ENCODE measurements at places on chromosomes 16 and 17.

DNA sequence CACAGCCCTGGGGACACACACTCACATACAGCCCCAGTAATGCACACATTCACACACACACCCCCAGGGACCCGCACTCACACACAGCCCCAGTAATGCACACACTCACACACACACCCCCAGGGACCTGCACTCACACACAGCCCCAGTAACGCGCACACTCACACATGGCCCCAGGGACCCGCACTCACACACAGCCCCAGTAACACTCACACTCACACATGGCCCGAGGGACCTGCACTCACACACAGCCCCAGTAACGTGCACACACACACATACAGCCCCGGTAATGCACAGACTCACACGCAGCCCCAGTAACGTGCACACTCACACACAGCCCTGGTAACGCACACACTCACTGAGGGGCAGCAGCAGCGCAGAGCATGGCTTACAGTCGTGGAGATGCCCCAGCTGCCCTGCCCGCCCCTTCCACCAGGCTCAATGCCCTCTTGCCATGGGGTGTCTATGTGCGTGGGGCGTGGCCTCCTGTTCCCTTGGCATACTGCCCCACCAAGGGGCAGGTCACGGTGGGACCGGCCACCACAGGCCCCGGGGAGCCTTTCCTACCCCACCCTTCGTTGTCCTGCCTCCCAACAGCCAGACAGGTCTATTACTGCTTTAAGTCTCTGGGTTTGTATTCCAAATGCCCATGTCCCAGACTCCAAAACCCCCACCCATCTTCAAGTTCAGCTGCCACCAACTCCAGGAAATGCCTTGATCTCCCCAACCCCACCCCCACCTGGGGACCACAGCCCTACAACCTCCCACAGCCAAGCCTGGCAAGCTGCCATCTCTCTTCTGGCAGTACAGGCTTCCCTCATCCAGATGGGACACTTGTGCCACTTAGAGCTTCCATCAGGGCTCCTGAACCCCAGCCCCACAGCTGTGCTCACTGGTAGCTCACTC, 2.7 kb downstream of the CCDC102A start:
- no peak for DNase-seq

DNA sequence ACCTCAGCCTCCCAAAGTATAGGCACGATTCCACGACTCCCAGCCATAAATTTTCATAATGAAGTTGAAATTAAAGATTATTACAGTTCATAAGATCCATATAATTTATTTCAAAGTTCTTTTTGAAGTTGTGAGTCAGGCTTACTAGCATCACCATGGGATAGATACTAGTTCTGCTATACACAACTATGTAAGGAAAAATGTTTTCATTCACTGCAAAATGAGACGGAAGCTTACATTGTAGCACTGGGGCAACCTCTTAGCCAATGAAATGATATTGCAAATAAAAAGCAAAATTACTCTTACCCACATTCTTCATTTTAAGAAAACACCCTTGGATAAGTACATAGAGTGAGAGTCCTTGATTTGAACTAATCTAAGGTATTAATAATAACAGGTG, 18.8 kb upstream of the MARCHF10 start:
- DNase-seq: no peak

DNA sequence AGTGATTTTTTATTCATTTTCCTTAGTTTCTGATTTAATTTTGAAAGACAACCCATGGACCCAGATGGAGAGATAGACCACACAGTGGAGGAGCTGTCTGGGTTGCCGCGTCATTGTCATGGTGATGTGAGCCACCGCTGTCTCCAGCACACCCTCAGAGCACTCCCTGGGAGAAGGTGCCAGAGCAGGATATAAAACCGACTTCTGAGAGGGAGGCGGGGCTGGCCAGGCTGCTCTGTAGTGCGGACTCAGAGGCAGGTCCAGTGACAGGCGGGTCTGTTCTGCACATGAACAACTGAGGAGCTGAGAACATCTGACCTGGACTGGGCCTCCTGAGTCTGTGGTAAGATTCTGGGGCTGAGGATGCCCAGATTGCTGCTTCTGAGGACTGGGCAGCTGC, 216.3 kb upstream of the NLRP1 start:
- no peak for DNase-seq

DNA sequence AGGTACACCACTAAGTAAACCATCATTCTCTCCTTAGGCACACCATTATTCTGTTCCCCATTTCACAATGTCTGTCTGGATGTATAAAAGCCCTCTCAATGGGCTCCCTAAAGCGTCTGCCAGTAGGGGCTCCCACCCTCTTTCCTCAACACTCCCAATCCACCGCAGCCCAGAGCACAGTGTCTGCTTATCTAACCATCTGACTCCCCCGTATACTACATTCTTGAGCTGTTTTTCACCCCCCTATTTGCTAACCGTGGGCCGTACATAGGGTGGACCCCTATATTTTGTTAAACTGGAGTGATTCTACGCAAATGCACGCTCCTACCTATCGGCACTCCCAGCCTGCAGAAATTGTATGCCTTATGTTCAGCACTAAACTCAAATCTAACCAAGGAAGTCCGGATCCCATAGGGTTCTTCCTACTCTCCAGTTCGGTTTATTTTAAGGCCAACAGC, 685 bp upstream of the PSMD3 start:
- DNase-seq: peak; percentile 41

- peak; percentile 56 for DNase-seq
Measured at GRCh38 chr17:16491703-16492612, at the start of gene LRRC75A. TSS of gene LRRC75A (minus strand) at chr17:16492193. CDS start at chr17:16491990, 203 bp downstream.

GRCh38 chr17:16872351-16873173, 99.4 kb downstream of the TNFRSF13B start:
- DNase-seq: no peak

DNA sequence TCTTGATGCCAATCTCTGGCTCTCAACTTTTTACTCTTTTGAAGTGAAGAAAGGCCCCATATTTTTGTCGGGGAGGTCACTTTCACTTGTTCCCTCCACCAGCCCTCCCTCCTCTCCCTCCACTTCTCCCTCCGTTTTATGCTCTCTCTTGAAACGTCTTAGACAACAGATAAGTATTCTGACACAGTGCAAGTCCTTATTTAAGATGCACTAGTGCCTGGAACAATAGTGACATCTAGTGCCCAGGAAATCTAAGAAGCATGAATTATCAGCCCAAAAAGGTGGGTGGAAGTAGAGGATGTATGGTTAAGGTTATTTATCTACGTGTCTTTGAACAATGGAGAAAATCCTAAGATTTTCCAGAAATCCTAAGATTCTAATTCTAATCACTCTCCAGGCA, 17.9 kb downstream of the PSME3IP1 start:
- DNase-seq: peak; percentile 11

- peak; percentile 44 for DNase-seq
Measured at GRCh38 chr17:2179615-2180295, 123.8 kb downstream of the SMG6 start.

DNA sequence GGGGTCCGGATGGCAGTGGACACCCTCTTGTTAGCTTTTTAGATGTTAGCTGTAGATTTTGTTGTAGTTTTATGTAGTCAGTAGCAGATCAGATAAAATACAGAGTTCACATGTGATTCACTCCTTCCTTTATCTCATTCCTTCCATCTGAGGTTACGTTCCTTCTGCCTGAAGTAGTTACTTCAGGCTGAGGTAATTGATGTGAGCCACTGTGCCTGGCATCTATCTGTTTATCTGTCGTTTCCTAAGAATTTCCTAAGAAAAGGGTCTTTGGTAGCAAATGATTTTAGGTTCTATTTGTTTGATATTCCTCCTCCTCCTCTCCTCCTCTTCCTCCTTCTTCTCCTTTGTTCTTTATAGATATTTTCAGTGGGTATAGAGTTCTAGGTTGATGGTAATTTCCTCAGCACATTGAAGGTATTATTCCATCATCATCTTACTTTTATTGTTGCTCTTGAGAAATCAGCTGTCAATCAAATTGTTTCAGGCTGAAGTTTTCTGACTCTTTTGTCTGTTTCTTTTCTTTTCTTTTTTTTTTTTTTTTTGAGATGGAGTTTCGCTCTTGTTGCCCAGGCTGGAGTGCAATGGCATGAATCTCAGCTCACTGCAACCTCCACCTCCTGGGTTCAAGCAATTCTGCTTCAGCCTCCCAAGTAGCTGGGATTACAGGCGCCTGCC, 29.6 kb upstream of the FBXO47 start:
- no peak for DNase-seq

- no peak for DNase-seq
Measured at GRCh38 chr17:27845264-27846041, 45.1 kb upstream of the NOS2 start.

GRCh38 chr17:3418222-3418621, 7.1 kb downstream of the OR3A3 start:
- no peak for DNase-seq

DNA sequence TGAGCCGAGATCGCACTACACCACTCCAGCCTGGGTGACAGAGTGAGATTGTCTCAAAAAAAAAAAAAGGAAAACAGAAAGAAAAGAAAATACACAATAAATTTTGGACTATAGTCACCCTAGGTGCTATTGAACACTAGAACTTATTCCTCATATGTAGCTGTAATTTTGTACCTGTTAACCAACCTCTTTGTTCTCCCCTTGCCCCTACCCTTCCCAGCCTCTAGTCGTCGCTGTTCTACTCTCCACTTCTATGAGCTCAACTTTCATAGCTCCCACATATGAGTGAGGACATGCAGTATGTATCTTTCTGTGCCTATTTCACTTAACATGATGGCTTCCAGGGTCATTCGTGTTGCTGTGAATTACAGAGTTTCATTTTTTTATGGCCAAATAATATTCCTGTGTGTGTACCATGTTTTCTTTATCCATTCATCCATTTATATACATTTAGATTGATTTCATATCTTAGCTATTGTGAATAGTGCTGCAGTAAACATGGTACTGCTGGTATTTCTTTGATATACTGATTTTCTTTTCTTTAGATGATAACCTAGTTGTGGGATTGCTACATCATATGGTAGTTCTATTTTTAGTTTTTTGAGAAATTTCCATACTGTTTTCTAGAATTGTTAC, 28.3 kb downstream of the VPS35L start:
- peak; percentile 15 for DNase-seq

DNA sequence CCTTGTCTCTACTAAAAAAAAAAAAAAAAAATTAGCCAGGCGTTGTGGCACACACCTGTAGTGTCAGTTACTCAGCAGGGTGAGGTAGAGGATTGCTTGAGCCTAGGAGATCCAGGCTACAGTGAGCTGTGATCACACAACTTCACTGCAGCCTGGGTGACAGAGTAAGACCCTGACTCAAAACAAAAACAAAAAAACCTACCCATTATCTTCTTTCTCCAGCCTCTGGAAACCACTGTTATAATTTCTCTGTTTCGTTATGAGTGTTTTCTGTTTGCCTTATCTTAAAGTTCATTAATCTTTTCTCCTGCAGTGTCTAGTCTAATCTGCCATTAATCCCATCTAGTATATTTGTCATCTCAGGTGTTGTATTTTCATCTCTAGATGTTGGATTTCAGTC, 18.6 kb upstream of the CLTC start:
- DNase-seq: no peak

- DNase-seq: no peak
Measured at GRCh38 chr17:1232786-1233185, 37.5 kb upstream of the BHLHA9 start.

- peak; percentile 20 for DNase-seq
Measured at GRCh38 chr16:84117494-84117843, 727 bp upstream of the MBTPS1 start.

DNA sequence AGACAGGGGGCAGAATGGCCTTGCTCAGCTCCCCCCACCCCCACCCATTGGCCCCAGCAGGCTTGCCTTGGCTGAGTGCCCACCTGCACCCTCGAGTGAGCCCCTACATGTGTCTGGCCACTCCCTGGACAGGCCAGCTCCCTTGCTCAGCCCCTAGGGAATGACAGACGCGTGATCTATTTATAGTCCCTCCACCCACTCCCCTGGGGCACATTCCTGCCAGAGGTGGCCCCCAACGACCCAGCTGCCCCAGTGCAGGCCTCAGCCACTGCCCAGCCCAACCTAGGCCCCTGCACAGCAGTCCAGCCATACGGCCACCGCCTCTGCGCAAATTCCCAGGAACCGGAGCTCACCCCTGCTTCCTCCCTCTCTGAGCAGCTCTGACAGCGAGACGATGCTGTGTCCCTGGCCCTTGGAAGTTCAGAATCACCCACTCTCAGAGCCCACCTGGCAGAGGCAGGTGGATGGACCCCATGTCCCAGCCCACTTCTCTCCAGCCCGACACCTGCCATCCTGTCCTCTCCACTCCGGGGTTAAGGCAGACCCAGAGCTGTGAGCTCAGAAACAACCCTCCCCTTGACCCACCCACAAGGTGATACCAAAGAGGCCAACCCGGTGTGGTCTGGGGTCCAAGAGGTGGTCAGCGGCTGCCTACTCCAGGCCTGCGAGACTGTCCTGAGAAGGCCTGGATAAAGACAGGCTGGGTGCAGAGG, 11.5 kb upstream of the P2RX1 start:
- no peak for DNase-seq

- DNase-seq: no peak
Measured at GRCh38 chr16:3095869-3096268, 3.2 kb downstream of the ZSCAN10 start.

DNA sequence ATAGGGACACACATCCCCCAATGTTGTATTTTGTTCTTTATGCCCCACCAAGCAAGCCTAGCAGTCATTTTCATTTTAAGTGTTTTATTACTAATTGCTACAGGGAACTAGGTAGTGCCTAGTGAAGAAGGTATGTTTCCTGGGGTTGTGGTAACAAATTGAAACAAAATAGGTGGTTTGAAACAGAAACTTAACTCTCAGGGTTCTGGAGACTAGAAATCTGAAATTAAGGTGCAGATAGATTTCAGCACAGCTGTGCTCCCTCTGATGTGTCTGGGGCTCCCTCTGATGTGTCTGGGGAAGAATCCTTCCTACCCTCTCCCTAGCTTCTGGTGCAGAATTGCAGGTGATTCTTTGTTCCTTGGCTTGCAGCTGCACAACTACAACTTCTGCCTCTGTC, 390.1 kb downstream of the ZFHX3 start:
- no peak for DNase-seq

DNA sequence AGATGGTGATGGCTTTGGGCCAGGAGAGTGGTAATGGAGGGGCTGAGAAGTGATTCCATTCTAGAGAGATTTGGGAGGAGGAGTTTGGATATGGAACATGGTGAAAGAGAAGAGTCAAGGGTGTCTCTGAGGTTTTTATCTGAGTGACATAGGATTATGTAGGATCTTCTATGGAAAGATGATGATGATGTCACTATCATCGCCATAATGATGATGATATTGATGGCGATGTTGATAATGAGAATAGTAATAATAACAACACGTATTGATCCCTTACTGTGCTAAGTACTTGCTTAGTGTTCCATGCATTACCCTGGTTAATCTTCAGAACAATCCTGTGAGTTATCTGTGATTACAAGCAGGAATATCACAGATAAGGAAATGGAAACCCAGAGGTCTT, 16.6 kb downstream of the PDILT start:
- DNase-seq: no peak

- peak; percentile 45 for DNase-seq
Measured at GRCh38 chr17:57806167-57806830, 43.5 kb downstream of the MRPS23 start.

GRCh38 chr16:85308611-85309540, 196.6 kb upstream of the CIBAR2 start:
- DNase-seq: no peak

Measured in NCI-H2081 (cell line).